HTR-8/SVneo (cell line): ENCODE measurements at places on chromosomes 5 and 9.

DNA sequence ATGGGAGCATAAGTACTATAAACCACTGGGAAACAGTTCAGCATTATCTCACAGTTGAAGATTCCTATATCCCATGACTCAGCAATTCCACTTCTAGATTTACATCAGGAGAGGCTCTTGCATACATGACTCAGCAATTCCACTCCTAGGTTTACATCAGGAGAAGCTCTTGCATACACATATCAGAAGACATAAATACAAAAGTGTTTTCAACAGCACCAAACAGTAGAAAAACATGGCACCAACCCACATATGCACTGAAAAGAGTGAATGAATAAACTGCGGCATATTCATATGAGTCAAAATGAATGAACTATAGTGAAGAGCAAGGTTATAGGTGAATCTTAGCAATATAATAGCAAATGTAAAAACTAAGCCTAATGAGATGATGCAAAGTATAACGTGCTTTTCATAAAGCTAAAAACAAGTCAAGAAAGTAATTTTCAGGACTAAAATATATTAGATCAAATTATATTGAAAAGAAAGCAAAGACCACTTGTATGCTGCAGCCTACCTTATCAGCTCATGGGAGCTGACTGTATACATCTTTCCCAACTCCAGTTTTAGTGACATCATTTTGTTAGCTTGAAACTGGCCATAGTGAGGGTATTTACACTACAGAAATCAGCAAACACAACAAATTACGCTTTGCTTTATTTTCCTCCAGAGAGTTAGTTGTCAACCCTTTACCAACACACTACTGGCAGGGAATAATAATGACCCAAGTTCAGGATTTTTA, 95.8 kb downstream of the ANKRD18B start:
- DNase-seq, result peak; percentile 8

DNA sequence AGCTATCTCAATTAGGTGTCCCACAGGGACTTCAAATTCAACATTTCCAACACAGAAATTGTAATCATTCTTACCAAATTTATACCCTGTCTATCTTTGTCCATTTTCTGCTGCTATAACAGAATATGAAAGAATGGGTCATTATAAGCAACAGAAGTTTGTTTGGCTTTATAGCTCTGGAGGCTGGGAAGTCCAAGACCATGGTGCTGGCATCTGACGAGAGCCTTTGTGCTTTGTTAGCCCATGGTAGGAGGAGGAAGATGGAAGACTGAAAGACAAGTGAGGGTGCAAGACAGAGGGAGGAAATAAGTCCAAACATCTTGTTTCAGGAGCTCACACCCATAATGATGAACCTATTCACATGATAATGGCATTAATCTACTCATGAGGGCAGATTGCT, 72.2 kb downstream of the CWC27 start:
- no peak for DNase-seq

GRCh38 chr5:53068291-53068836, 41.2 kb downstream of the MOCS2 start:
- DNase-seq, result no peak

DNA sequence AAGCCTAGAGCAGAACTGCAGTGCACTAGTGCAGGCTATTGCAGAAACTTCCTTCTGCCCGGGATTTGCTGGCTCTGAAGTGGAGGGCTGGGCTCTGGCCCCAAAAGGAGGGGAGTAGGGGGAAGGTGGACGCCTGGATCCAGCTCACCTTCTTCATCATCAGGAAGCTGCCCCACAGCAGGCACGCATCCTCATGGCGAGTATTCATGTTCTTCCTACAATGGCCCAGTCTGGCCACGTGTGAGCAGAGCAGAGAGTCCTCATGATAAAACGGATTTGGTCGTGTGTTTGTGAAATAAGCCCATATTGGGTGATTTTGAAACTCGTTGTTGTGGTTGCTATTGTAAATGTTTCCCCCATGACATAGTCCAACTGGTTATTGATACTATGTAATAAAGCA, 8.2 kb upstream of the GLIPR2 start:
- no peak for DNase-seq

DNA sequence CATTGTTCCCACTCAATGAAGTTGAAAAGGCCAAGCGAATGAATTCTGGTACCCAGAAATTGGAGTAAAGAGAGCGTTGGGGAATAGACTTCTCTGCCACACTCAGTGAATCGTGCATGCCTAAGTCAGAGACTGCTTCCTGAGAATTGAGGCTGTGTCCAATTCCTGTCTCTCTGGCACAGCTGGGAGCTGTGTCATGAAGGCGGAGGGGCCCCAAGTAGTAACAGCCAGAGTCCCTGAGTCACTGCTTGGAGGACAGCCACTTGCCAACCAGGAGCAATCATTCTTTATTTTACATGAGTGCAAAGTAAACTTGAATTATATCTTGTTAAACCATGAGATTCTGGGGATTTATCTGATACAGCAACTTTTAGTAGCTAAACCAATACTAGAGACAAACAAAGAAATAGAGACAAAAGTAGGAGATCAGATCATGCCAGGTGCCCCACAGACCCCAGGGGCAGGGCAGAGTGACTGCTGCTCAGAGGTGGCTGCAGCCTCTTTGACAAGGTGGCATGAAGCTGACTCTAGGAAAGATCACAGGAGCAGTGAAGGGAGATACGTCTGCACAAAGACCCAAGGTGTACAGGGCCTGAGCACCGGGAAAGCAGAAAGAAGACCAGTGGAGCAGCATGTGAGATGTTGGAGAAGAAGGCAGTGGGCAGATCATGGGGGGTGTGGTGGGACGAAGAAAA, 246.0 kb downstream of the GADD45G start:
- no peak for DNase-seq

DNA sequence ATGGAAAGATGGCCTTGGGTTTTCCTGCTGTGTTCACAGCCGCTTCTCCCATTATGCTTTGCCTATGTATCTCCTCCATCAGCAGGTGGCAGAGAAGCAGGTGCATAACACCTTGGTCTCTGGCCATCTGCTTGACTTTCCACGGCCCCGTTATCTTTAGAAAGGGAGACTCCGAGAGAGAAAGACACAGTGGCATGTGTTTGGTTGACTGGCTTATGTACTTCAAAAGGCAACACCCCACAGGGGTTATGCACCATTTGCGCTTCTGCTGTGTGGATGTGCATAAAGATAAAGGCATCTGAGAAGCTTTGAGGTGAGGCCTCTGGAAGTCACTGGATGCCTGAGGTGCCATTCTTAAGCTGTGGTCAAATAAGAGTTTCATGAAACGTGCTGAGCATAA, 138.4 kb downstream of the EGFLAM start:
- no peak for DNase-seq

- DNase-seq, result no peak
These were observed 4.1 kb upstream of the KCNMB1 start for GRCh38 chr5:170393235-170393634.

GRCh38 chr9:120770931-120771330, 22.3 kb downstream of the FBXW2 start:
- no peak for DNase-seq

DNA sequence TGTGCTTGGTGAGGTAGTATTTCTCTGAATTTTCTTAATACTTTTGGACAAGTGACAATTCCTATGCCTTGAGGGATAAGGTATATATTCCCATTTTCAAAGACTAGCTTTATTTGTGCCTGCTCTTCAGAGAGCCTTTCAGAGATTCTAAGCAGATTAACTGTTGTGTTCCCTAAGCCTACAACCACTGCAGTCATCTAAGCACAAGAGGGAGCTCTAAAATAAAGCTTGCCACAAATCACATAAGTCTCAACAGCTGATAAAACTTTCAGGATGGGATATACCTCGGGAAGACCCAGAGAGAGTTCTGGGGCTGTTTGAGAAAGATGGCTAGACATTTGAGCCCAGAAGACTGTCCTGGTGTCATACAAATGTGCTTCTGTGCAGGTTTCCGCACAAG, 157.3 kb downstream of the CYLC2 start:
- no peak for DNase-seq

DNA sequence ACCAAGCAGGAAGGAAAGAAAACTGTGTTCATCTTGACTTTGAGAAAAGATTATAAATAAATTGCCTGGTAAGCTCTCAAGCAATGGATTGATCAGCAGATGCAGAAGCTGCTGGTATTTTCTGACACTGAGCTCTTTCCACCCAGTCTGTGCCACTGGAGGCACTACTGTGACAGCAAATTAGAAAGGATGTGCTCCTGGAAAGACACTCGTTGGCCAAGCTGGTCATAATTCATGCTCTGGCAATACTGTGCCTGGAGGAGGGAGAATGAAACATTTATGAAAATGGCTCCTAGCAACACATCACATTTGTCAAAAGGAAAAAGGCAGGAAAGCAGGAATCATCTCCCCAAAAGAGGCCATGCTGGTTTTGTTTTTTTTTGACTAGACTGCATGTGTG, 84.2 kb downstream of the CAVIN4 start:
- DNase-seq, result no peak

GRCh38 chr5:123807177-123807945, 295.4 kb downstream of the CSNK1G3 start:
- no peak for DNase-seq

DNA sequence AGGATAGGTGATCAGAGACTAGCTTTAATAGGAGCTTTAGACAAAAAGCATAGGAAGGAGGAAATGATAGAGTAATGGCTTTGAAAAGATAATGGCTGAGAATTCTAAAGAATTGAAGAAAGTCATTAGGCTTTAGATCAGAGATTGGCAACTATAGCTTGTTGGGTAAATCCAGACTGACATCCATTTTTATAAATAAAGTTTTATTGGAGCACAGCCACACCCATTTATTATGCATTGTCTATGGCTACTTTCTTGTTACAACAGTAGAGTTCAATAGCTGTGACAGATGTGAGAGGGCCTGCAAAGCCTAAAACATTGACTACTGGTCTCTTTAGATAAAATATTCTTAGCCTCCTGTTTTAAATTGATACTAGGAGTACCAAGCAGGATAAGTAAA, 40.7 kb upstream of the FYB1 start:
- no peak for DNase-seq

GRCh38 chr9:113548221-113549041, 84.9 kb downstream of the RGS3 start:
- no peak for DNase-seq
